NCI-H1930 (cell line): ENCODE measurements at places on chromosomes 2 and 18.

- no peak for DNase-seq
Measured at GRCh38 chr2:68855550-68855949, 15.6 kb downstream of the BMP10 start.

GRCh38 chr18:48929212-48929612 is 21.6 kb downstream of the SMAD7 start:
- no peak for DNase-seq

DNA sequence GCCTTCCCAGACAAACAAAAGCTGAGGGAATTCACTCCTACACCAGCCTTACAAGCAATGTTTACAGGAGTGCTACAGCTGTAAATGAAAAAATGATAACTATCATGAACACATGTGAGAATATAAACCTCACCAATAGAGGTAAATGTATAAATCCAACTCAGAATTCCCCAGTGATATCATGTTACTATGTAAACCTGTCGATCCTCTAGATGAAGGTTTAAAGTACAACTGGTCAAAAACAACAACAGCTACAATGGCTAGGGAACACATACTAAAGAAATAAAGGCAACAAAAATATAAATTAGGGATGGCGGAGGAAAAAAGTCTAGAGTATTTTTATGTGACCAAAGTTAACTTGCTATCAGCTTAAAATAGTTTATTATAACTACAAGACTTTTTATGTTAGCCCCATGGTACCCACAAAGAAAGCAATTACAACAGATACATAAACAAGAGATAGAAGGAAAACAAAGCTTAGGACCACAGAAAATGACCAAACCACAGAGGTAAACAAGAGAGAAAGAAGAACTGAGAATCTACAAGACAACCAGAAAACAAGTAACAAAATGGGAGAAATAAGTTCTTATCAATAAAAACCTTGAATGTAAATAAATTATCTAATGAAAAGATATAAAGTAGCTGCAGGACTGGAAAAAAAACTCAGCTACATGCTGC is 8.3 kb downstream of the CERKL start:
- DNase-seq, result no peak

DNA sequence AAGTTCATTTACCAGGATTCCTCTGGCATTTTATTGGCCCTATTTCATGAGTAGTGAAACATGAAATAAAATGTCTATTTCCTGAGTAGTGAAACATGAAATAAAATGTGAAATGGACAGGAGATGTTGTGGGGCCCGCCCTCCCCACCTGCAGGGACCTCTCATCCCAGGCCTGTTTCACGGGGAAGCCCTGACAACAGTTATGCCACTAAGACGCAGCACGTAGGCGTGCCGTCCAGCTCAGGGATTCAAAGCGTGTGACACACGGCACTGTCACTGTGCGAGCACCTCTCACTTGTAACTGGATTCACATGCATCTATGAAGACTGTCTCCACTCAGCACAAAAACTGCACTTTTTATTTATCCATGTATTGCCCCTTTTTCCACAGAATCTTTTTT is 83.4 kb upstream of the SNTG2 start:
- no peak for DNase-seq

DNA sequence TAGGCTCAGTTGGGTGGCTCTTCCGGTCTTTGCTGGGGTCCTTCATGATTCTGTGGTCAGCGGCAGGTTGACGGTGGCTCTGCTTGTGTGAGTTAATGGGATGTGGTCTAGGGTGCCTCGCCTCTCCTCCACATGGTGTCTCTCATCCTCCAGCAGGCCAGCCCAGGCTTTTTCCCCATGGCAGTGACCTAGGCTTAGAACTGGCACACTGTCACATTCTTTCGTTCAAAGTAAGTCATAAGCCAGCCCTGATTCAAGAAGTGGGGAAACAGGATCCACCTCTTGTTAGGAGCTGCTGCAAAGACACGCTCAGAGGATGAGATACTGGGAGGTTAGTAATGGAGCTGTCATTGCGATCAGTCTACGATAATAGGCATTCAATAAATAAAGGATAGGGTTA is 46.0 kb upstream of the CTIF start:
- DNase-seq, result no peak

GRCh38 chr2:237190966-237191713 is 105.5 kb downstream of the COPS8 start:
- DNase-seq, result no peak

DNA sequence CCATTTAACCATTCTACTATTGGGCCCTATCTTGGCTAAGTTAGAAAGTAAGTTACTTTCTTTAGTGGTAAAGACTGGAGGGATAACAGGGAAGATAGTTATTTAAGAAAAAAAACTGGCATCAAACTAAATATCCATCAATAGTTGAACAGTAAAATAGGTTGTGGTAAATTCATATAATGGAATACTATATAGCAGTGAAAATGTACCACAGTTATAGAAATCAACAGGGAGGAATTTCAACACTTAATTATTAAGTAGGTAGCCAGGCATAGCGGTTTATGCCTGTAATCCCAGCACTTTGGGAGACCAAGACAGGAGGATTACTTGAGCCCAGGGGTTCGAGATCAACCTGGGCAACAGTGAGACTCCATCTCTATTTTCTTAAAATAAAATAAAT is 3.1 kb upstream of the SPAST start:
- DNase-seq, result no peak

DNA sequence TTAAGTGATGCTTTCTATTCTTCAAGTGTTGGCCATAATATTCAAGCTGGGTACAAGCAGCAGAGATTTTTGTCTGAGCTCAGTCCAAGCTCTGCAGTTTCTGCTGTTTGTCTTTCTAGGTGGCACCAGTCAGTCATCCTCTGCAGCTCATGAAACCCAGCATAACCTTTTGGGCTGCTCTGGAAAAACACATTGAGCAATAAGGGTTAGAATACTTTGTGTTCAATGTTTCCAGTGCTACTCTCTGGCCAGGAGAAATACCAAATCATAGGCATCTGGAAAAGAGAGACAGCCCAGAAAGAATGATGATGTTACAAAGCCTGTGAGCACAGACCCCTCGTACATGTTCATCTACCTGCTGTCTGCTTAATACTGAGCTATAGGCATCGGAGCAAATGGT is 19.5 kb upstream of the WIPF1 start:
- DNase-seq, result no peak

DNA sequence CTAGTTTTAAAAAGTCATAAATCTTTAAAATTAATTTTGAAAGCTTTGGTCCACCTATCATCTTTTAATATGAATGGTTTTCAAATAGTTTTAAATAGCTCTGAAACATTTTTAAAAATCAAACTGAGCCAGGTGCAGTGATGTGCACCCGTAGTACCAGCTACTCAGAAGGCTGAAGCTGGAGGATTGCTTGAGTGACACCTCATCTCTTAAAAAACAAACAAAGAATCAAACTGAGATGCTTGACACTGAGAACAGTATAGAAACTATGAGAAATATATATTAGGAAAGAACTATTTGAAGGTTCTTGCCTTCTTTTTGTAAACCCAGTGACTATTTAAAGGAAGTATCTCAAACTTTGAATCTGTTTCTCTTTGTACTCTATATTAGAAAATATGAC is 67.4 kb downstream of the BARD1 start:
- DNase-seq, result no peak

DNA sequence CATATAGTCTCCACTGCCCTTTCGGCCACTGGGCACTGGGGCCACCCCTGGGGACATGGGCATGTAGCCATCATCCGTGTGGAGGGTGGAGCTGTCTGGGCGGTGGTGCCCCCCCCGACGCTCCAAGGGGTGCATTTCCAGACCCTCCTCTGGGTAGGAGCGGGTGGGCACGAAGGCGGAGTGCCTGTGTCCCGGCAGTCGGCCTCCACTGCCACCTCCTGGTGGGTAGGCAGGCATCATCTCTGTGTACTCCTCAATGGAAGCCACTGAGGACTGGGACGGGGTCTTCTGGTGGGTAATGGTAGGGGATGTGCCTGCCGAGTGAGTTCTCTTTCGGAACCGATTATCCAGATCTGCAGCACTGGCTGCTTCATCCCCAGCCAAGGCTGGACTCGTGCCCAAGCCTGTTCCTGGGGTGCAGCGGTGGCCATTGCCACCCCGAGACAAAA is 2.8 kb downstream of the IRS1 start:
- no peak for DNase-seq

DNA sequence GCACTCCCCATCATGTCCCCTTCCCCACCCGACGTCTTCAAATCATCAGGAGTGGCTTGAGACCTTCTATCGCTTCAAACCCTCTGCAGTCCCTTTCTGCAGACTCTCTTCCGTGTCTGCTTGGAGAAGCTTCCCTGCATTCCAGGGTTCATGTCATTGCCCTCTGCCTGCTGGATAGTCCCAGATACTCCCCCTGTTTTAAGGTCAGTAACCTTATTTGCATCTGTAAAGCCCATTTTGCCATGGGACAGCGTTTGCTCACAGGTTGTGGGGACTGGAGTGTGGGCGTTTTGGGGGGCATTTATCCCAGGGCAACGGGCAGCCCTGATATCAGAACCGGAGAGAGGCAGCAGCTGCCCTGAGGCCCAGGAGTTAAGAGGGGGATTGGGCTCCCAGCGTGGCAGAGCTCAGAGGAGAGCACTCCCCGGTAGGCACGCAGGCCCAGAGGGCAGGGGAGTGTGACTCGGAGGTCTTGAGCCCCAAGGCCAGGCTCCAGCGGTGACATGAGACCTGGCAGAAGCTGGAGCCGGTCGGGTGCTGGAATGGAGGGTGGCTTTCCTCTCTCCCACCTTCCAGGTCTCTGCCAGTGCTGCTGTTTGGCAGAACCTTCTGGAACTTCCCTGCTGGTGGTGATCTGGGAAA is 73.8 kb downstream of the RTP5 start:
- no peak for DNase-seq
